HL-60 (cell line): ENCODE measurements at places on chromosomes 1 and 21.

DNA sequence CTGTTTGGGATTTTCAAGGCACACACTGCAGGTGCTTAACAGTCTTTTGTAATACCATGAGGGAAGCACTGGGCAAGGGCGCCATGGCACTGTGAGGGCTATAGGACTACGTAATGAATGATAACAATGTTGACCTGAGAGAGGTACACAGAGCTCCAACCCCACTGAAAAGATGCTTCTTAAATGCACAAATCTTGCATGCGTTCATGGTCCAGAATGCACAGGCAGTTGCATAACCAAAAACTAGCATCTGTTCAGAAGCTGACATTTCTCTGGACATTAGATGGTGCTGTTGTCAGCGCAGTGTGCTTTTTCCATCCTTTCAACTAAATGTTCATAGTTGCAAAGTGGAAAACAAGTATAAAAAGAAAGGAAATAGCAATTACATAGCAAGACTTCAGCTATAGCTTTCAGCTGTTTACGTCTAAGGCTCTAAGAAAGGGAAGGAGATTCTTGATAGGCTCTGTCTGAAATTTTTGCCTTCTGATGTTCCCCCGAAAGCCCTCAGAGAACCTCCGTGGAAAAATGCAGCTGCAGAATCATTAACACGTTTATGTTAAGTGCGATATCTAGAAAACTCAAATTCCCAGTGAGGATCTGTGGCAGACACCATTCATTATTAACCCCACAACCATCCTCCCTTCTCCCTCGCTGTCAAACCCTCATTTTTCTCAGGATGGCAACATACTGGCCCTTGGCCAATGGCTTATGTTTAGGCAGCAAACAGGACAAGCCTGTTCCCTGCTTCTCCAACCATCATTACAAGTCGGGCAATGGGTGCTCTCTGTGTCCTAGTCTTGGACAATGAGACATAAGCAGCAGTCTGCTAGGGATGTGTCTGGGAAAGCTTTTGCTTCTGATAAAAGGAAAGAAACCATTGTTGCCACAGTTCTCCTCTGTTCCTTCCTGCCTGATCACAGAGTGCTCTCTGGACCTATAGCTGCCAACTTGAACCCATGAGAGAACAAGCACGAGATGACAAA, 8.2 kb upstream of the TARBP1 start:
- DNase-seq, result peak; percentile 44

DNA sequence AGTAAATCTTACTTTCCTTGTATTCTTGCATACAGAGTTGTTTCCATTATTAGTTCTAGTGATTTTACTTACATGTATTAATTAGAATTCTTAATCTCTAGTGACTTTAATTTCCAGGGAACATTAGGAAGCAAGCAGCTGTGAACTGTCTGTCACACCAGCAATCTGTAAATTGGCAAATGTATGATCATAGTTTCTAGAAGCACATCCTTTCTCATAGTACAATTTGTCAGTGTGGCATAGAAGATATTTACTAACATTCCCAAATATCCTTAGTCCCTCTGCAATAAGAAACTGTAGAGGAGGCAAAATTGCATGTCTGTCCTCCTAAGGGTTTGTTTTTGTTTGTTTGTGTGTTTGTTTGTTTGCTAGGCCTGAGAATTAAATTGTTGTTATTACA, 17.0 kb upstream of the FMO1 start:
- DNase-seq, result no peak

- no peak for DNase-seq
Measured at GRCh38 chr1:152442765-152443164, 28.7 kb upstream of the CRNN start.

GRCh38 chr1:164706606-164706987, 147.6 kb downstream of the PBX1 start:
- no peak for DNase-seq

- peak; percentile 44 for DNase-seq
Measured at GRCh38 chr1:32216566-32216965, 5.6 kb downstream of the TMEM234 start.

- no peak for DNase-seq
Measured at GRCh38 chr1:86409416-86410021, 13.4 kb upstream of the ODF2L start.

- DNase-seq, result no peak
Measured at GRCh38 chr1:110170766-110171733, 20.8 kb downstream of the SLC6A17 start.

GRCh38 chr1:230423261-230423660, 2.9 kb downstream of the PGBD5 start:
- no peak for DNase-seq

DNA sequence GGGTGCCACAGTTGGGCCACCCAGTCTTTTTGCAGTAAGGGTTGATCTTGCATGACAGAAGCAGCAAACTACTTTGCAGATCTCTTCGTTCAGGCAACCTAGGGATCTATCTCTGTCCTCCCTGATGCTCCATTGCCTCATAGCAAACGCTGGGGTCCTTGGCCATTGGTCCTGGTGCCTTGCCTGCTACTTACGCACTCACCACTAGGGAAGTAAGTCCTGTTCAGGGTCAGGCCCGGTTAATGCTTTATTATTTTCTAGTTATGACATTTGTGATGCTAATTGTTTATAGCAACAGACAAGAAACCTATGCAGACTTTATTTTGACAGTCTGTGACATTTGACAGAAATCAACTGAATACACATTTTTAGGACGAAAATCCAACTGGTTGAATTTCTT, 326.5 kb upstream of the FMN2 start:
- DNase-seq, result no peak

DNA sequence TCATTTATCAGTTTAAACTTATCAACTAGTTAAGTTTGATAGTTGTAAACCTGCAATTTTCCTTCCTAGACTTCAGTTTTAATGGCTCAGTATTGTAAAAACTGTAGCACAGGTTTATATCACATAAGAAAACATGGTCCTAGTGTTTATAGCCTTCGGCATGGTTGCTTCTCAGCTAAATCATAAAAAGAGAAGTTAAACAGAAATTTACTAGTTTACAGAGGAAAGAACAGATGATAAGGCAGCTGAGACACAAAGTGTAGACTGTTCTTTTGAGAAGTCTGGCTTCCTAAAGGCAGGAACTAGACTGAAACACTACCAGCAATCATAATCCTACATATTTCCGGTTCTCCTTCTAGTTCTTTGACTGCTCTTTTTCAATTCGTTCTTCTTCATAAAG, 39.8 kb downstream of the WNT2B start:
- DNase-seq, result no peak

DNA sequence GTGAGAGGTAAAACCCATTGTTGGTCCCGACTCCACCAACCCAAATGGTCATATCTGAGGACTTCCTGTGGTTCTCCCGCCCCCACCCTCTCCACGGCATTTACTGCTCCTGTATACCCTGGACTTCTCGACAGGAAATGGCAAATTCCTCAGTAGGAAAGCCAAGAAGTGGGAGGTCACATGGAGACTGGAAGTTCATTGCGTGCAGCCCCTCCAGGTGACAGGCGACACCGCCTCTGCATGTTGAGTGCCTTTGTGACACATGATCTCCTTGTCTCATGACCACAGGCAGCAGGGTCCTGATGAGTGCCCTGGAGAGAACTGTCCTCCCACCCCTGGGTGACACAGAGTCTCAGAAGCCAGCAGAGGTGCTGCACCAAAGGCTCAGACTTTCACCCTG, 24.2 kb downstream of the ERG start:
- DNase-seq, result no peak

GRCh38 chr21:42261829-42262200, 42.9 kb downstream of the ABCG1 start:
- DNase-seq, result no peak

DNA sequence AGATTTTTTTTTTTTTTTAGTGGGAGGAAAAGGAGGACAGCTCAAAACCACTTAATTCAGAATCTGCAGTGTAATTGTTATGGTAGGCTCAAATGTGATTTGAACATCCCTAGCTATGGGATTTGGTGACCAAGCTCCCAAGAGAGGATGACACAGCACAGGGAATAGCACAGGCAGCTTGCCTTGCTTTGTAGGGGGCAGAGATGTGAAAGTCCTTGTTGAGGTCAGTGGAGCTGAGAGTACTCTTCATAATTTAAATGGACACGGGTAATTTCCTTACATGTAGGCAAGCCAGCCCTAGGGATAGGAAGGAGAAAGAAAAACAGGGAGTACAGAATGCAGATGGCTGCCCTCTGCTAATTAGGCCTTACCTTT, 3.2 kb upstream of the UCK2 start:
- no peak for DNase-seq

DNA sequence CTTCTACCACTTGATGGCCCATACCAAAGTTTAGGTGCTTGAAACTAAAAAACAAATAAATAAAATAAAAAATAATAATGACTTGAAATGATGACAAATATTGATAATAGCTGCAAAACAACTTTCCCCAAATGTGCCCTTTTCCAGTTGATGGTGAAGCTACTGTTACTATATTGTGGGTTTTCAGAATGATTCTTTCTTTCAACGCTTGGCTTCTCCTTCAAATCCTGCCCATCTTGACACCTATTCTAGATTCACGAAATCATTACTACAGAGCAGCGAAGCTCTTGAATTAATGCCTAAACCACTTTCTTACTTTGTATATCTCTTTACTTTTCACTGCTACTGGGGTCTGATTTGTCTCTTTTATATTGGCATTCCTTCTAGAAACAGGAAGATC, 9.2 kb upstream of the C1orf141 start:
- no peak for DNase-seq

- no peak for DNase-seq
Measured at GRCh38 chr1:241716915-241717656, 65.0 kb downstream of the WDR64 start.

DNA sequence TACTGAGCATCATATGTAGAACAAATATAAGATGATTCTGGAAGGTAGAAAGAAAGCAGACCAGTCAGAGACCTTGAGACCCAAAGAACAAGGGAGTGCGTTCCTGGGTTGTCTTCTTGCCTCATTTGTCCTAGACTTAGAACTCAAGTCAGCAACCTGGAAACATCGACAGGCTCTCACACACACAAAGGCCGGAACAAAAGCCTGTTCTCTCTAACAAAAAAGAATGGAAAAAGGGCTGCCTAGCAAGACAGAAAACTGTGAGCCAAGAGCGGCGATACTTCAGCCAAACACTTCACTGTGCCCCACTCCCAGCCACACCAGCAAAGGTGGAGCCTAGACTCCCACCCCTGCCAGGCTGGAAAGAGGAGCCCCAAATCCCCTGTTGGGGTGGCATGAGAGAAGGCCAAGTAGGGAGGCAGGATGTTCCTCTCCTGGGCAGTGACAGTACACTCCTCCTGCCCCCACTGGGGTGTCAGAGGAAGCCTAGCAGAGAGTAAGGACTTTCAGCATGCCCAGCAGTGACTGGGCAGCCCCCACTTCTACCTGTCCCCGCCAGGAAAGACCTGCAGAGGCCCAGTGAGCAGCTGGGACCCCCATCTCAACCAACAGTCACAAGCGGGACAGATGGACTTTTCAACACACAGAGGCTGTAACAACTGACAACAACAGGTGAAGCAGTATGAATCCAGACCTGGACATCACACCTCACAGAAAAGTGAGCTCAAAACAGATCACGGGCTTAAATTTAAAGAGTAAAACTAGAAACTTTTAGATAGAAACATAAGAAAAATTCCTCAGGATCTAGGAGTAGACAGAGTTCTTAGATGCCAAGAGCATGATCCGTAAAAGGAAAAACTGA, 33.0 kb downstream of the MRAP start:
- no peak for DNase-seq

DNA sequence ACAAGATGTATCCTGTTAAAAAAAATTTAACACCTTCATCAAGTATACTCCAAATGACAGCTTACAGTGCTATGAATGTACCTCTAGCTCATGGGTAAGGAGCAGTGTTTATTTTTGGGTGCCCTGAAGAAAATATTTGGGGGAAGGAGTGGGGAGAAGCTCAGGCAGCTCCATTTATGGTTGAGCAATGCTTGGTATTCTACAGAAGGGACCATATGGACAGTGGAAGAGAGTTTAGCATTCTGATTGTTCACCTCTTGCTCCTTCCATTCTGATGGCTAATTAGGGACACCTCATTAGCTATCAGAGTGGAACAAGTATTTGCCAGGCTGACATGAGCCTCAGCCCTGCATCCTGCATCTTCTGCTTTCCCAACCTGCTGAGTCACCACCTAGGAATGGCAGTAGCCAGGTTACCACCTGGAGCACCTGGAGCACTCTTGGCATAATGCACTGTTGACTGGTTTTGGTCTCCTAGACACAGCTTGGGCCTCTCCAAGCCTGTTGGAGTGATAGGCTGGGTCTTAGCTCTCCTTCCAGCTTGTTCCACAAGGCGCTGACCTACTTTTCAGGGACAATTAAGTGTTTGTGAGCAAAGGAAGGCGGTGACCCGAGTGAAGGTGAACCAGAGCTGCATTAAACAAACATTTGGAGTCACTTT, 62.0 kb upstream of the MACF1 start:
- DNase-seq, result no peak

GRCh38 chr1:64082459-64082858, 121.0 kb upstream of the UBE2U start:
- no peak for DNase-seq

DNA sequence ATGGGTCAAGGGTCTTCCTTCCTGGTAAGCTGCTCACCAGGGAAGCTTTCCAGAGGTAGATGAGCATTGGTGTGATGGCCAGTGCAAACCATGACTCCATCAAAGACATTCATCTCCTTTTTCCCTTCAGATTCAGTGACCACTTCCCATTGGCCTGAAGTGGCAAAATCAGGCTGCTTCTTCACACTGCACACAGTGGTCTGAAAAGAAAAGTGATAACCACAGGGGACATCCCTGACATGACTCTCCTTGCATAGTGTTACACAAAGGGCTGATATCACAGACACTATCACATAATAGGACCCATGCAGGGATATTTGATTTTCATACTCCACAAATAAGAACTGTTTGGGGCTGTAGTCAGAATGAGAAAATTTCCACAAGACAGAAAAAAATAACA, 11.9 kb downstream of the FMO5 start:
- no peak for DNase-seq

- DNase-seq, result no peak
Measured at GRCh38 chr1:33397994-33398393, 32.9 kb downstream of the PHC2 start.

GRCh38 chr1:94602316-94602715, 60.8 kb upstream of the F3 start:
- peak; percentile 99 for DNase-seq

DNA sequence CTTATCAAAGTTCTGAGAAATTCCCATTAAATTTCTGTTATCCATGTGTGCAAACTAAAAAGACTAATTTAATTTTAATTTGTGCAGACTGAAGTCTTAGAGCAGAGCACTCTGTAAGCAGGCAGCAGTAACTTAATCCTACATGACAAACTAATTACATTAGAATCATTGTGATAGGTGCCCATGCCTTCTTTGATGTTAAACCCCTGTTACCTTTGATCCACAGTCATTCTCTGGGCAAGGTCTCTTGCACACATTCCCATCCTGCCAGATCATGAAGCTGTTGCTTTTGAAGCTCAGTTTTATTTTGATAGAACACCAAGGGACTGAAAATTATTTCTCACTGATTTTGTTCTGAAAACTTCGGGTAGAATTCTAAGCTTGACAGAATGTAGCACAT, 77.2 kb downstream of the BCAR3 start:
- no peak for DNase-seq

GRCh38 chr1:5351366-5351765, 640.9 kb downstream of the NPHP4 start:
- no peak for DNase-seq
